ENCODE measurements at places on chromosomes 1 and 21.

DNA sequence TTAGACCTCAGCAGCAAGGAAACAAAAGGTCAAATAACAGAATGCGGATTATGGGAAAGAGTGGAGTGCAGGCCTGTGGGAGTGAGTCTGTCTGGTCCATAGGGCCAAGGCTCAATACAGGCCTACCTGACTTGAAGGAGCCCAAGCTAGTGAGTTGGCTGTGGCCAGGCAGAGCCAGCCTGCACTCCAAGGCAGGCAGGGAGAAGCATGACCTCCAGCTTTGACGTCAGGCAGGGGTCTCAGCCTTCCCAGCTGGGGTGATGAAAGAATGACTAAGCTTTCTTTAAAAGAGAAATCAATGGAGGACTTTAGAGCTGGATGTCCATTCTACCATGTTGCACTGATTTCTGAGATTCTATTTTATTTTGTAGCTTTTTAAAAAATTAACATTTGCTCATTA, 62.8 kb downstream of the RHOU start:
- no peak for DNase-seq

GRCh38 chr1:152347116-152347728, 12.6 kb downstream of the FLG2 start:
- peak; percentile 88 for DNase-seq

- DNase-seq = peak; percentile 88
These were observed 1.2 kb downstream of the ANP32E start for GRCh38 chr1:150234566-150235293.

- DNase-seq = no peak
These were observed 58.0 kb downstream of the VPS13D start for GRCh38 chr1:12287869-12288268.

- DNase-seq = no peak
These were observed 52.9 kb downstream of the LRRC8D start for GRCh38 chr1:89873770-89874169.

DNA sequence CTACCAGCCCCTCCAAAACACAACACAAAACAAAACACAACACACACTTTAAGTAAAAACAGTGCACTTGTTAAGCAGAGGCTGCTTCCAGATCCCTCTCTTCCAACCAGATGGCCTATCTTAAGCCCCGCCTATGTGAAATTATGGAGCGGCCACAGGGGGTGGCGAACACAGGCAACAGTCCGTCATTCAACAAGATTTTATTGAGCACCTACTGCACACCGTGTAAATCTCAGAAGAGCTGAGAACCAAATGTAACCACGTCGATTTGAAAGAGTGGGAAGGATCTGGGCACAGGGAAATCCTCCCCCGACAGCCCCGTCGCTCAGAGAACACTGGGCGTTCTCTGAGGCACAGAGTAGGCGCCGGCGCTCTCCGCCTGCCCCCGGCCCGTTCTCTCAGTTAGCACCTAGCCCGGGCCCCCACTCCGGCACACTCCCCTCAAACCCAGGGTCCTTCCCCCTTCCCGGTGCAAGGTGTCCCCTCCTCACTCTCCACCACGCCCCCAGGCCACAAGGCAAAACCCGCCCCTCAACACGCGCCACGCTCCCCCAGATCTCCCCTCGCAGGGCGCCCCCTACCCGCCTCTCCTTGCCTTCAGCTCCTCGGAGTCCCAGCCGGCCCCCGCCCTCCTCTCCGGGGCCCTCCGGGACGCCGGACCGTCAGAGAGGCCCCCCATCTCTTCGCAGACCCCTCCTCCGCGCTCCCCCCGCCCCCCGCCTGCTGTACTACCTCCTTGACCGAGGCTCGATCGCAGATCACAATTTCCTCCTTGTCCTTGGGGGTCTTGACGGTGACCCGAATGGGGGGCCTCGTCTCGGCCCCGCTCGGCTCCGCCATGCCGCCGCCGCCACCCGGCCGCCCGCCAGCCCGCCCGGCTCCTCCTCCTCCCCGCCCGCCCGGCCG, 483 bp downstream of the UBQLN4 start:
- peak; percentile 90 for DNase-seq

DNA sequence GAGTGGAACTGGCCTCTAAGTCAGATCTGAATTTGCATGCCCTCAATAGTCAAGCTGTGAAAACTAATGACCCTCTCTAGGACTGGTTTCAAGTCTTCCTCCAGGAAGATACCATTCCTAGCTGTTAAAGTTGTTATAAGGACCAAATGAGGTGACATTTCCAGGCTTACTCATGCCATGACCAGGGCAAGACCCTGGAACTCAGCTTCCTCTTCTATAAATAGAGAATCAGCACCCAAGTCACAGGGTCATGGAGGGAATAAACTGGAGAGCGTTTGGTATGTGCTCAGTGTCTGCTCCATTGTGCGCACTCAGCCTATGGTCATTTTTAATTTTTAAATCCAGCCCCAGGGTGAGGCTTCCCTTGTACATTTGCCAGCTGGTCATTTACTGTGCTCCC, 2.5 kb downstream of the S100A9 start:
- no peak for DNase-seq

- no peak for DNase-seq
These were observed 92.1 kb upstream of the RGS18 start for GRCh38 chr1:192066202-192066601.

DNA sequence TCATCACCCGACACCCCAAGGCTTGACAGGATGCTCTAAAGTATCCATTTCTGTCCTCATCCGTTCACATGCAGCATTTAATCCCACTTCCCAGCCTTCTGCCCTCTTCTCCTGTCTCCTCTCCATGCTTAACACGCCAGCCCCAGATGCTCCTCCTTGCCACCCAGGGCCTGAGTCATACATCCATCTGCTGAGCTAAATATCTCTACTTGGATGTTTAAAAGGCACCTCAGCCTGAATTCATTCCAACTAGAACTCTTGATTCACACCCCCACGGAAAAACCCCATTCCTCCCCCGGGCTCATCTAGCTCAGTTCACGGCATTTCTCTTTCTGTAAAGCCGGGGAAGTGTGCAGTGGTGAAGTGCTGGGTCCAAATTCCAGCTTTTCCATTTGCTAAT, 27.7 kb downstream of the TEX35 start:
- no peak for DNase-seq

GRCh38 chr1:109517337-109517736, 7.8 kb upstream of the AMIGO1 start:
- no peak for DNase-seq

DNA sequence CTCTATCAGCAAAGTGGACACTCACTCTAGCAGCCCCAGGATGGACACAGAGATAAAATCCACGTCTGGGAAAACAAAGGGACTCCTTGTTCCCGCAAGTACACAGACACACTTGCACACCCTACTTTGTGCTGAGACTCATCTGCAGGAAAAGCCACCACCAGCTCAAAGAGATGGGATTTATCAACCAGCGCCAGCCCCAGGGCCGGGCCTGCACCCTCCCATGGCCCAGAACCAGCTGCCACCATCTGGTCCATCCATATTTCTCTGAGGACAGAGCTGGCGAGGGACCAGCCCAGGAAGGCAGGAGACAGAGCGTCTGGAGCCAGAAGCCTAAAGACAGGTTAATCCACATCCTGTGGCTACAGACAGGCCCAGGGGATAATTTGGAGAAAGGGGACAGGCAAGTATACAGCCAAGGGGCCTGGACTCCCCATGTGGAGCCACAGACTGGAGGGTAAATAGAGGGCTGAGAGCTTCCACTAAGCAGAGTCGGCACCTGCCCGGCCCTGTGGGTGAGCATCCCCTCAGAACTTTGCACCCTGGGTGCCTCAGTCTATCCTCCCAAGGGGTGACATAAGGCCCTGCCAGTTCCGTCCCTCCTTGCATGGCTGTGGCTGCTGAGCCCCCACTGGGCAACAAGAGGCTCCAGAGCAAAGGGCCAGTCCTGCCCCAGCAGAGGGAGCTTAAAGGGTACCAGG, 233.9 kb downstream of the PTPRU start:
- DNase-seq = no peak

GRCh38 chr1:194654956-194655355, 1468.5 kb upstream of the B3GALT2 start:
- no peak for DNase-seq

- DNase-seq = no peak
These were observed 1008.6 kb upstream of the ADAMTS5 start for GRCh38 chr21:27975514-27975913.

DNA sequence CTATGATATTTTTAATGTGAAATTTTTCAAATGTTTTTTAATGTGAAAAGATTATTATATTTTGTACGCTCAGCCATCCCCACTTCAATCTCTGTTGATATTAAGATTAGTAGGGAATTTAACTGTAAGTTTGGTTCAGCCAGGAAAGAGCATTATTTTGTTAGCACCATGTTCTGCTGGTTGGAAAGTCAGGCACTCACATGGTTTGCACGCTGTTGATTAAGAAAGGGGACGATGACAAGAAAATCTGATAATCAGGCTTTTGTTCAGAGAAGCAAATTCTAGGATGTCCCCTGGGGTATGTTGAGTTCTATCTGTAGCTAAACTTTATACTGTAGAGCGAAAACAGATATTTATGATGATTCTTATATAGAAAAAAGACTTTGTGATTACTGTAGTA, 115.1 kb downstream of the OSBPL9 start:
- no peak for DNase-seq

DNA sequence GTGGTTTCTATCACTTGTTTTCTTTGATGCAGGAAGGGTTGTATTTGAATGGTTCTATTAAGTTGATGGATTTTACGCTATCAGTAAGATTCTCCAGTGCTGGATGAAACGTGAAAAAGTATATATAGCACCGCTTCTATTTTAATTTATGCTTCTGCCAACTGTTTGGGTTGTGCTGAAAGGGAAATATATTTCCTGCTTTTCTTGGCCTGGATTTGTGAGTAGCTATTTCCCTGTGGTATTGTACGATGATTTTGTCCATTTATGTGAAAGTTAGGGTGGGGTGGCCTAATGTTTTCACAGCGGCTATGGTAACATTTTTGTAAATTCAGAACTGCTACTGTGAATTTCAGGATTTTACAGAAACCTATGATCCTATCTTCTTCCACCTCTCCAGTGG, 322 bp downstream of the C1orf162 start:
- DNase-seq = no peak

DNA sequence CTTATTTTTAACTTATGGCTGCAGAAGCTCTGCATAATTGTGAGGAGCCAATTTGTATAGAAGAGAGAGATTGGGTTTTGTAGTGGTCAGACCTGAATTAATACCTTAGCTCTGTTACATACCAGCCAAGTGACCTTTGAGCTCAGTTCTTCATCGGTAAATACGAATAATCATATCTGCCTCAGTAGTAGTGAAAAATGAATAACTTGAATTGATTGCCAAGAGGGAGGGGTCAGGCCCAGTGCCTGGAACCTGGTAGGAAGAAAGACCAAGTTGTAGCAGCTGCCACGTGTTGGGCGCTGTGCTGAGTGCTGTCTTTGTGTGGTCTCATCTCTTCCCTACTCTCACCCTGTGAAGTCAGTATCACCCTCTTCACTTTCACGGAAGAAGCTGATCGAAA, 247.5 kb downstream of the PBX1 start:
- no peak for DNase-seq

DNA sequence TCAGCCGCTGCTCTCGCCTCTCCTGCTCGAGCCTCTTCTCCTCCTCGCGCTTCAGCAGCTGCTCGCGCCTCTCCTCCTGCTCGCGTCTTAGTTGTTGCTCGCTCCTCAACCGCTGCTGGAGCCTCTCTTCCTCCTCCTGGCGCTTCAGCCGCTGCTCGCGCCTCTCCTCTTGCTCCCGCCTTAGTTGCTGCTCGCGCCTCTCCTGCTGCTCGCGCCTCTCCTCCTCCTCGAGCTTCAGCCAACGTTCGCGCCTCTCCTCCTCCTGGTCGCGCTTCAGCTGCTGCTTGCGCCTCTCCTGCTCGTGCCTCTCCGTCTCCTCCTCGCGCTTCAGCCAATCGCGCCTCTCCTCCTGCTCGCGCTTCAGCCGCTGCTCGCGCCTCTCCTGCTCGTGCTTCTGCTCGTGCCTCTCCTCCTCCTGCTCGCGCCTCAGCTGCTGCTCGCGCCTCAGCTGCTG, 3.7 kb downstream of the TCHH start:
- peak; percentile 90 for DNase-seq

DNA sequence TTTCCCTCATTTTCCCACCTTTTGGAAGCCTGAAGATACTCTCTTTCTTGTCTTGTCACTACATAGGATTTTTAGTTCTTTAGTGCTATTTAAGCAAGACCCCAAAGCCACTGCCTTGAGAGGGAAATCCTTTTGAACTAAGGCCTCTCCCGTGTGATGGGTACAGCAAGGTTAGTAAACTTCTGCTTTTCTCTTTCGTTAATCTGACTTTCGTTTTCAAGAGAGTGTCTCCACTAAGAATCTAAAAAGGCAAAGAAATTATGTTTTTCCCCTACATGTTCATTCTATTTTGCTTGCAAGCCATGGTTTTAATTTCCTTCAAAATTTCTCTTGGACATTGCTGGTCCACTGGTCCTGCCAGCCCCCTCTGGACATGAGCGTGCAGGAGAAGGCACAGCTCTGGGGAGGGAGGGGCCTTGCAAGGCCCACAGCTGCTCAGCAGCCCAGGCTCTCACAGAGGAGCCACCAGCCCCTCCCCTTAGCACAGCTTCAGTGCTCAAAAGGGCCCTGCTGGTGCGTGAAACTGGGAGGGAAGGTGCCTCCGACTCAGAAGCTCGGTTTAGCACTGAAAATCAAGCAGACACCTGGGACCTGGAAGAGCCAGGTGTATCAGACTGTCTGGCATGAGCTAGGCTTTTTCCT, 210.9 kb upstream of the GALNT2 start:
- no peak for DNase-seq

- DNase-seq = no peak
These were observed 74.1 kb downstream of the GADD45A start for GRCh38 chr1:67759066-67759465.

- no peak for DNase-seq
These were observed 963.7 kb upstream of the ADGRL2 start for GRCh38 chr1:80837066-80837465.

DNA sequence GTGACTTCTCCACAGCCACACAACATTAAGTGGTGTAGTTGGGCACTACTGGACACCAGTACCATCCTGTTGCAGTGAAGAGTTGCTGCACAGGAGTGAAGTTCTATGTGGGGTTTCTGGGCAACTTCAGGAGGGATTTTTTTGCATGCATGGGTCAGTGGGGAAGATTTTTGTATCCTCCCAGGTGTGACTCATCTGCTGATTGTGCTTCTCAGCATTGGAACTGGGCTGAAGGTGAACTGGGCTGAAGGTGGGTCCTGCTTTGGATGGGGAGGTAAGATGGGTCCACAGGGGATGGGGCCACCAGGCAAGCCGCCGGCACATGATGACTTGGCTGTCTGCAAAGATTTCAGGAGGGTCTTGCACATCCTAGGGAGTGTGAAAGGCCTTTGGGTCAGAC, 2.6 kb downstream of the SERINC2 start:
- DNase-seq = no peak

- no peak for DNase-seq
These were observed 783 bp upstream of the AGL start for GRCh38 chr1:99849413-99849743.

GRCh38 chr21:37877888-37878684, 38.2 kb downstream of the KCNJ6 start:
- DNase-seq = no peak

DNA sequence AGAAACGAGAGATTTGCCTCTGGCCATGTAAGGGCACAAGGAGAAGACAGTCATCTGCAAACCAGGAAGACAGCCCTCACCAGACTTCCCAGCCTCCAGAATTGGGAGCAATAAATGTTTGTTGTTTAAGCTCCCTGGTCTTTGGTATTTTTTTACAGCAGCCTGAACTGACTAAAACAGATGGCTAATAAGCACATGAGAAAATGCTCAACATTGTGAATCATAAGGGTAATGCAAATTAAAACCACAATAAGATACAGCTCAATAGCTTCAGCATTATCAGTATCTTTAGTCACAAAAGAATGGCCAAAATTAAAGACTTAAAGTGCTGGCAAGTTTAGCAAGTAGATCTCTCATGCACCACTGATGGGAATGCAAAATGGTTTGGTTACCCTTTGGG, 11.7 kb downstream of the UBE2G2 start:
- no peak for DNase-seq
